ENCODE measurements at places on chromosomes 1 and 21.

DNA sequence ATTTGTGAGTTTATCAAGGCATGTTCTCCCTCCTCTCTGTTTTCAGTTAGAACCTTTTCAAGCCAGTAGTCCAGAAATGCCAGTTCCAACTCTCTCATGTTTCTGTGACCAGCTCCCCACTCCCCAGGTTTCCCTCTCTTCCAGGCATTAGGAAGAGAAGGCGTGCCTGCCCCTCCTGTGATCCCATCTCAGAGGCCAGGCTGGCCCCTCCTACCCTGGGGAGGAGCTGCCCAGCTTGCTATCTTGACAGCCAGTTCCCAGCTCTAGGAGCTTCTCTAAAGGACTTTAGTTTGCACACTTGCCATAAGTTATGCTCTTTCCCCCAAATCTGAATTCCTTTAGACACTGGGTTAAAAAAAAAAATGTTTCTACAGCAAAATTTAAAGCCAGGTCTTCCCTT is 8.9 kb downstream of the HYI start:
- DNase-seq, result no peak

DNA sequence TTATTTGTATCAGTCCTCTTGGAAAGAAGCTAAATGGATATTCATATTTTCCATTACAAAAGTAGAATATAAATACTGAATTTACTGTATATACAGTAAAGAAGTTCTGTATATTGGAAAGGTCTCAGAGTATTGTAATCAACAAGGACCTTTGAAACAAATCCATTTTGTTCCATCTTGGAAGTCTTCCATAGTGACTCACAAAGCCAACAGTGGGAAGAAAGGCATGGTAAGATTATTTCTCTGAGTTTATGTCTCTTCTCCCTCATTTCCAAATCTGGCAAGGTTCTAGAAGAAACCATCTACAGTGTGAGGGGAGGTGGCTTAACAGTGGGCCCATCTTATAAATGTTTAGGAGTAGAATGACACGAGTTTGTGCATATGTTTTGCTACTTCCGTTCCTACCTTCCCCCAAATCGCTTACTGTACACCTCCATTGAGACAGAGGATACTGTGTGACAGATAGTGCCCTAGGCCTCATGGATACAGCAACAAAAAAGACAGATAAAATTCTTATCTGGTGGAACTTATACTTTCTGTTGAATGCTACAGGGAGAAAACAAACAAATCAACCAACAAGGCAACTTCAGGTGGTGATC is 22.1 kb upstream of the SSX2IP start:
- DNase-seq, result no peak

DNA sequence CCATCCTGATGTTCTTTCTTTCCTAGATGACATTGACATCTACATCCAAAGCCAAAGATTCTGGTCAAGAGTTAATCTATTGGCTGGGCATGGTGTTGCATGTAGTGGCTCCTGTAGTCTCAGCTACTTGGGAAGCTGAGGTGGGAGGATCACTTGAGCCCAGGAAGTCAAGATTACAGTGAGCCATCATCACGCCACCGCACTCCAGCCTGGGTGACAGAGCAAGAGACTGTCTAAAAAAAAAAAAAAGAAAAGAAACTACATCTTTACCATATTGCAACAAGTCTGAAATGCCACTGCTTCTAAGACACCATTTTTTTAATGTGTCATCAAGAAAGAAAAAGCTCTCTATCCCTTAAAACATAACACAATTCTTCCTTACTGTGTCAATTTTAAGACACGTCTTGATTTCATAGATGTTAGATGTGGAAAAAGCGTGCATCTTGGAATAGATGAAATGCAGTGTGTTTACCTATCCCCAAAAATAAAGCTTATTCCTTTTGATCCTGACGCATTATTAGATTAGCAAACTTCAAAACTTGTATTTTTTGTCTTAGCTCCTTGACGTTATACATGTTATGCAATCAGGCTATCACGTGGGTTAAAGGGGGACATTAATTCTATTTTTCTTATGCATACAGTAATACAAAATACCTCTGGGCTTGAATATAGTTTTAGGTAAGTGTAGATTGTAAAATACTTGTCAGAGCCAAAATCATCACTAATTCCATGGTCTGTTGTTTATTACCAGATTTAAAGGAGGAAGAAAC is 46.3 kb downstream of the ELAPOR1 start:
- no peak for DNase-seq

GRCh38 chr21:26834181-26834905 is 10.9 kb downstream of the ADAMTS1 start:
- no peak for DNase-seq

DNA sequence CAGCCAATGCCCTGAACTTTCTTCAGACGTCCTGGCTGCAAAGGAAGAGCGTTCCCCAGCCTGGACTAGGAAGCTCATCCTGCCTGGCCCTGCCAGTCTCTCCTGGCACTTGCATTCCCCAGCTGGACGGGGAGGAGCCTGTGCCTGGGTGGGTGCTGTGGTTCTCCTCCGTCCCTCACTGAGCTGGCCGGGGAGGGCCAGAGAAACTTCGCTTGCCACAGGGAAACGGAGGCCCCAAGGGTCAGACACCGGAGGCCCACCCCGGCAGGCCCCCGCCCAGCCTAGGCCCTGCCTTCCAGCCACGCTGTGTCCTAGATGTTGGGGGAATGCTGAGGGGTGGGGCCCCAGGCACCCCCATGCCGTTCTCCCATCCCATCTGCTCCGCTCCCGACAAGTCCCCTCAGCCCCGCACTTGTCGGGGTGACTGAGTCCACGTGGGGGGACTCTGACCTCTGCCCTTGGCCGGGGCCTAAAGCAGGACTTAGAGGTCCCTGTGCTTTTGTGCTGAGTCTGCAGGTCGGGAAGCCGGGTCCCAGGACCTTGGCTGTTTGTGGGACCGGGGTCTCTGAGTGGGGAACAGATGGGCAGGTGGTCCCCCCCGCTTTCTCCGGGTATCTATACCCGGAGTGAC is 4.8 kb downstream of the FTCD start:
- no peak for DNase-seq

GRCh38 chr1:228263636-228264035 is 55.8 kb downstream of the OBSCN start:
- DNase-seq, result no peak

- DNase-seq, result no peak
These were observed 37.5 kb upstream of the AJAP1 start for GRCh38 chr1:4616831-4617465.

GRCh38 chr1:71414179-71414578 is 333.3 kb upstream of the ZRANB2 start:
- no peak for DNase-seq

GRCh38 chr1:181712711-181713110 is 229.4 kb downstream of the CACNA1E start:
- DNase-seq, result no peak

DNA sequence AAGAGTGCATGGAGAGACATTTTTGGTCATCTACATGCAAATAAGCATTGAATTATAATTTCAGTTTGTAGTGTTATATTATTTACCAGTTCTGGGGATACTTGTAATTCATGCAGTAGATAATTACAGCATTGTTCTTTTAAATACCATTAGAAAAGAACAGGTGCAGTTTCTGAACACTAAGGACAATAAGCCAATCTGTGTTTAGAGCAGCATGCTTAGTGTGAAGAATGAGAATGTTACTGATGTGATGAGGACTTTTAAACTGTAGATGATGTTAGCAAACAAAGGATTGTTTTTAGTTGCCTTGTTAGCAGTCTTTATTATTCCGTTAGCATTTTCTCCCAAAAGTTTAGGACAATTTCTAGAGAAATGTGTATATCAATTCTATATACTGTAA is 348.3 kb downstream of the BRINP3 start:
- no peak for DNase-seq

GRCh38 chr1:7646164-7646563 is 124.9 kb upstream of the VAMP3 start:
- no peak for DNase-seq

DNA sequence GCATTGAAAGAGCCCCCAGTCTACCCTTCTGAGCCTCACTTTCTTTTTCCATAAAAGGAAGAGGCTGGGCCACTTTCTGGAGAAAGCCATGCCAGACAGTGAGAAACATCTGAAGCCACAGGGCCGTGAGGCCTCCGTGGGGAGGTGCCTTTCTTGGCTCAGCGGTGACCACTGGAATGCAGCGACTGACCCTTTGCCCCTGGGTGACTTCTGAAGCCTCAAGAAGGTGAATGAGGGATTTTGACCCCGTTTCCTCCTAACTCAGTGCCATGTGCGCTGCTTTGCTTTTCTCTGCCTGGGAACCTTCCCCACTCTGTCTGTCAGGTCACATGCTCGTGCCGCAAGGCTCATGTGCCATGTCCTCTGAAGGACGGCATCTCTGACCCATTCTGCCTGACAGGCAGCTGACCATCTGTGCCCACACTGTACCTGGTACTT is 44.7 kb upstream of the A3GALT2 start:
- no peak for DNase-seq
